Fibroblast of pulmonary artery (primary cell): ENCODE measurements at places on chromosomes 13 and 19.

DNA sequence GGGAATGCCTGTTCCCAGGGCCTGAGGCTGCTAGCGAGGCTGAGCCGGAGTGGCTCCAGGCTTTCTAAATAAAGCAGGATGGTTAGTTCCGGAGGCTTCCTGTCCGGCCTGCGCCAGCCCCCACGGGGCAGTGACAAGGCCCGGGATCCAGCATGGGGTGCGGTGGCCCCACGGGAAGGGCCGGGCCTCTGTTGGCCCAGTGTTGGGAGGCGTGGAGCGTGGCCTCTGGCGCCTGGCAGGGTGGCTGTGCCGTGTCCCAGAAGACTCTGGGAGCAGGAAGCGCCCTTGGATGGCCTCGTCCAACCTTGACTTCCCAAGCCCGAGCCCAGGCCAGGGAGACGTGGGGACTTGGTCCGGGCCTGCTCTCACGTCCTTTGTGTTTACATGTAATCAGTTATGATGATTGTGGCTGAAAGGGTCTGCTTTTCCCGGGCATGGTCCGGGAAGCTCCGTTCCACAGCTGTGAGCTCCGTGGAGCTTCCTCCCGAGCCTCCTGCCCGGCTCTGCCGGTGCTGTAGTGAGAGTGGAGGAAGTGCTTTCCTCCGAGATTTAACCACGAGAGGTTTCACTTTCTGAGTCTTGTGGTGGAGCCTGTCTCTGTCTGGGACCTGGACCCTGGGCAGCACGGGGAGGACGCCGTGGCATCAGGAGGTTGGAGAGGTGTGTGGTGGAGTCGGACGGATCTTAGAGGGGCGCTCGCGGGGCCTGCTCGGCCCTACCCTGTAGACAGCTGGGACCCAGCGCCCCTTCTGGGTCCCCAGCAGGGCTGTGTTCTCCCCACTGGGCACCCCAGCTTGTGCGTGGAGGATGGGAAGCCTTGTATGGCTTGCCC, 4.6 kb downstream of the GNA11 start:
- no peak for DNase-seq

GRCh38 chr13:72792640-72793039, 10.7 kb downstream of the PIBF1 start:
- DNase-seq, result no peak

- no peak for DNase-seq
Observed at GRCh38 chr19:44344255-44344654, 12.2 kb downstream of the ZNF112 start.

DNA sequence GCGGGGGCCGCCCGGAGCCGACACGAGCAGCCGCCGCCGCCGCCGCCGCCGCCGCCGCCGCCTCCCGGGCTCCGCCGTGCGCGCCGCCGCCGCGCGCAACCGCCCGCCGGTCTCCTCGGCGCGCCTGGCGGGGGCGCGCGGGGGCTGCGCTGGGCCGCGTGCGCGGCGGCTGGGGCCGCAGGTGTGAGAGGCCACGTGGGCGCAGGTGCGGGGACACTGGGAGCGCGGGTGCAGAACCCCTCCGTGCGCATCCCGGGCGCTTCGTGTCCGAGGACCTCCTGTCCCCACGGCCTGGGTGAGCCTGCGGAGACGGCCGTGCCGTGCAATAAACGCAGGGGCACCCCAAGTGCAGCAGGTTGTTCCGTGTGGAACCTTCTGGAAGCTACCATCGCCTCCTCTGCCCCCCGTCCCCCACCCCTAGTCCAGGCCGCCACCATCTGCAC, at the start of gene LINGO3:
LINGO3 (minus strand) TSS at position 41 of the 443 bp plus-strand sequence. CDS start 16,378 bp downstream, outside the sequence.
- no peak for DNase-seq

DNA sequence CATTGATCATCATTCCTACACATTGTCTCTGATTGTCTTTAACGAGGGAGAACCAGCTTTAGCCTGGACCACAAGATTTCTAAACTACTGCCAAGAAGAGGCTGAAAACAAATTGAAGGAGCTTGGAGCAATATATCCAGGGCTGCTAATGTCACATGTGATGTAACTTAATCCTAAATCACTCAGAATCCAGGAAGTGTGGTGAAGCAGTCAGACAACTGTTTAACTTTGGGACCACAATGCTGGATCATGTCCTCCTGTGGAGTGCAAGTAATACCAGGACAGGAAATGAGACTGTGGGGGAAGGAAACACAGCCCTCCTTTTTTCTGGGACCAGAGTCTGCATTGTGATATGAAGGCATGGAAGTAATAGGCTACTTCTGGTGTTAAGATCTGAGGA, 430.2 kb downstream of the KCTD12 start:
- peak; percentile 26 for DNase-seq

GRCh38 chr19:1854542-1855039, 6.3 kb upstream of the REXO1 start:
- no peak for DNase-seq

- no peak for DNase-seq
Observed at GRCh38 chr19:38654628-38655055, 7.2 kb downstream of the ACTN4 start.

- DNase-seq, result peak; percentile 36
Observed at GRCh38 chr19:19459073-19459472, 53.6 kb downstream of the GATAD2A start.
